HuH-7.5 (cell line): ENCODE measurements at places on chromosomes 3 and 15.

DNA sequence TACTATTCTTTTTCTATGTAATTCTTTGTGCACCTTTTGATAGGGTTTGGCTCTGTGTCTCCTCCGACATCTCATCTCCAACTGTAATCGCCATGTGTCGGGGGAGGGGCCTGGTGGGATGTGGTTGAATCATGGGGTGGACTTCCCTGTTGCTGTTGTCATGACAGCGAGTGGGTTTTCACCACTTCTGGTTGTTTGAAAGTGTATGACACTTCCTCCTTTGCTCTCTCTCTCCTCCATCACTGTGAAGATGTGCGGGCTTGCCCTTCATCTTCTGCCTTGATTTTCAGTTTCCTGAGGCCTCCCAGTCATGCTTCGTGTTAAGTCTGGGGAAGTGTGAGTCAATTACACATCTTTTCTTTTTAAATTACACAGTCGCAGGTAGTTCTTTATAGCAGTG is 225.8 kb upstream of the DPPA4 start:
- DNase-seq = no peak

GRCh38 chr3:143302638-143303171 is 183.1 kb downstream of the CHST2 start:
- DNase-seq = no peak

DNA sequence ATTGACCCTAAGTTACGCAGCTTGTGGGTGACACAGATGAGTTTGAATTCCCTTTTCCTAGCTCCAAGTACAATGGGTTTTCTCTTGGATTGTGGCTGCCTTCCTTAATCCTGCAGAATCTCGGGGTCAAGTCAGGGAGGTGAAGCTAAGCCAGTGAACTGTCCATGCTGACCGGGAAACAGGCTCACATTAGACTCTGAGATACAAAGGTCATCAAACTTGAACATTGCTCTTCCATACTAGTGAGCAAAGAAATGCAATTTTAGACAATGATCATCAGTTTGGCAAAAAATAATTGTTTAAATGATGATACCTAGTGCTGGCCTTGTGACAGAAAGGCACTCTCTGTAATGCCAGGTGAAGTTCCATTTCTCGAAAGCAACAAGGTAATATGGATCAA is 31.6 kb downstream of the SLC6A1 start:
- DNase-seq = no peak

- no peak for DNase-seq
Measured at GRCh38 chr3:62875558-62876002, 364 bp upstream of the CADPS start.

DNA sequence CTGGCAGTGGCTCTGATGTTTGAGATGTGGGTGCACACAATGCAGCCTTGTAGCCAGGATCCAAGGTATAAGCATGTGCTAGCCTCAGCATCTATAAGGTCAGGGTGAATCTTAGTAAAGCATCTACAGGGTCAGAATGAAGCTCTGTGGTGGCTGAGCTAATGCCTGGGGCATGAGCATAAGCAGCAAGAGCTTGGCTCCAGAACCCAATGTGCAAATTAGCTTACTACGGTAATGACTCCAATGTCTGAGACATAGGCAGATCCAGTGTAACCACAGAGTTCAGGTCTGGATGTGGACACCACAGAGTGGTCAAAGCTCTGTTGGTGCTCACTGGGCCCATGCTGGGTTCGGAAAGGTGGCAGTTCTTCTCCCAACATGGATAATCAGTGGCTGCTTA is 304.5 kb upstream of the NECTIN3 start:
- no peak for DNase-seq

DNA sequence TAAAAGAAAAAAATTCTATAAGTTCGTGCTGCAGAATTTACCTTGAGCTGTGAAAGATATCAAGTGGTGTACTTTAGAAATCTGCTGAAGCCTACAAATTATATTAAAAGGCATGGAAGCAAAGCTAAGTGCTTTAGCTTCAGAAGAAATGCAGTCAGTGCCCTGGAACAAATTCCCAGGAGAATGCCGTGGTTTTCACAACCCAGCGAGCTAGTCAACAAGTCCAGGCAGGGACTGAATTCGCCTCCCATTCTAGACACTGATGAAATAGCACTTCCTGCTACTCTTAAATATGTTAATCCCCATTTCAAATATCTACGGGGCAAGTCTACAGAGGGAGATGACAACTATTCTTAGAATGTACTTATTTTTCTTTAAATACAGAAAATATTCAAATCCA is 326.4 kb upstream of the IGF1R start:
- DNase-seq = no peak

DNA sequence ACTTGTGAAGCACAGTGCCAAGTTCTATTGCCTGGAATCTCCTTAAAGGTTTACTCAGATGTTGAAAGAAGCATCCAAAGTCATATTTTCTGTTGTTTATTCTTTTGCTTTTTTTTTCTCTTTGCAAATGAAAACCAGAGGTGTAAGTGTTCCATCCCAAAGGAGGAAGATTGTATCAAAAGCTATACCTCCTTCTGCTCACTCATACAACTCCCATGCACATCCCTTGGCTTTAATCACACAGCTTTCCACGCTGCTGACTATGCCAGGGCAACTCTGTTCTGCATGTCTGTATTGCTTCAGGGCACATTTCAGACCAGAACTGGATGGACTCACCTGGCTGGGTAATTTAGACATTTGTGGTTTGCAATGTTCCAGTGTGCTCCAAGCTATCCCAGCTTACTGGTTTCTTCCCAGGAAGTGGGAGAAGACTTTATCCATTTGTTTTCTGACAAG is 399.6 kb upstream of the TBL1XR1 start:
- no peak for DNase-seq

- no peak for DNase-seq
Measured at GRCh38 chr3:172717493-172718088, 6.7 kb upstream of the NCEH1 start.

- DNase-seq = no peak
Measured at GRCh38 chr3:17709236-17709810, 33.1 kb downstream of the TBC1D5 start.

- DNase-seq = no peak
Measured at GRCh38 chr3:150610785-150611184, 7.7 kb downstream of the SELENOT start.
